Stimulated activated CD8-positive, alpha-beta memory T cell treated with anti-CD3 and anti-CD28 coated beads, Interleukin-12 subunit alpha, Interleukin-12 subunit beta, amount 100 ng/mL, for 4 hours (primary cell): ENCODE measurements at places on chromosomes 12 and 14.
A peak's percentile ranks its signal among the peaks of the same experiment; 100 is the strongest.

DNA sequence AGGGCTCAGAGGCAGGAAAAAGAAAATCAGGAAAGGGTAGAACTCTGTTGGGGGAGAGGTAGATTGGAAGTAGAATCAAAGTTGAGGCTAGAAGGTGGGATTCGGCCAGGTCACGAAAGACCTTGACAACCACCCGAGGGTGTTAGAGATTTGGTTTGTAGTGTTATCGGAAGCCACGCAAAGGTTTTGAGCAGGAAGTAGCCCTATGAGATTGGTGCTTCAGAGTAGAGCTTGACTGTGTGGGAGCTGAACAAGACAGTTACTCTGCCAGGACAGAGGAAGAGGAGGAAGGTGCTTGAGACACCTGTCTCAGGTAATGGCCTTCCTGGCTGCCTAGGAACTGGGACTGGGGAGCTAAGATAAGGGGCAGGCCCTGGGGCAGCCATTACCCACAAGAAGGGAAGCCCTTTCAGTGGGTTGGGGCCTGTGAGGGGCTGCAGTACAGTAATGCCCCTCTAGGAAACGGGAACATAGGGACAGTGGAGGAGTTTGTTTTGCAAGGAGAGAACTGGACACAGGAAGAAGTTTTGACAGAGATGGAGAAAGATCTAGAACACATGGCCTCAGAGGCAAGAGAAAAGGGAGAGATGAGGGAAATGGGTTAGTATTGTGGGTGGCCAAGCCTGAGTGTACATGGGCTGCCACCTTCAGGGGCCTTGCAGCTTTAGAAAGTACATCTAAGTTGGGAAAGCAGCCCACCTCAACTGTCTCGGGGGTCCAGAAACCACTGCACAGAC, 73.5 kb downstream of the RIN3 start:
- no peak for DNase-seq

DNA sequence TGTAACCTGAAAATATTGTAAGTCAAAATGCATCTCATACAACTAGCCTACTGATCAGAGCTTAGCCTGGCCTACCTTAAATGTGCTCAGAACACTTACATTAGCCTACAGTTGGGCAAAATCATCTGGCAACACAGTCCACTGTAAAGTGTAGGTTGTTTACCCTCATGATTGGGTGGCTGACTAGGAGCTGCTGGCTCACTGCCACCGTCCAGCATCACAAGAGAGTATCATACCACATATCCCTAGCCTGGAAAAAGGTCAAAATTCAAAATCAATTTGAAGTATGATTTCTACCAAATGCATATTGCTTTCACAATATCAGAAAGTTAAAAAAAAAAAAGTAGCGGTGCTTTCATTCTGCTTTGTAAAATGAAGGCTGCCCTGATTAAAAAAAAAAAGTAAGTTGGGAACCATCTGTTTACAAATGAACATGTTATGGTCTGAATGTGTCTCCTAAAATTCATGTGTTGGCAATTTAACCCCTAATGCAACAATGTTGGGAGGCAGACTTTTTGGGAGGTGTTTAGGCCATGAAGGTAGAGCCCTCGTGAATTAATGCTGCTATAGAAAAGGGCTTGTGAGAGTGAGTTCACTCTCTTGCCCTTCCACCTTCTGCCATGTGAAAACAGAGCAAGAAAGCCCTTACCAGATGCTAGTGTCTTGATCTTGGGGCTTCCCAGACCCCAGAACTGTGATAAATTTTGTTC, 211.8 kb downstream of the PPM1H start:
- no peak for DNase-seq

DNA sequence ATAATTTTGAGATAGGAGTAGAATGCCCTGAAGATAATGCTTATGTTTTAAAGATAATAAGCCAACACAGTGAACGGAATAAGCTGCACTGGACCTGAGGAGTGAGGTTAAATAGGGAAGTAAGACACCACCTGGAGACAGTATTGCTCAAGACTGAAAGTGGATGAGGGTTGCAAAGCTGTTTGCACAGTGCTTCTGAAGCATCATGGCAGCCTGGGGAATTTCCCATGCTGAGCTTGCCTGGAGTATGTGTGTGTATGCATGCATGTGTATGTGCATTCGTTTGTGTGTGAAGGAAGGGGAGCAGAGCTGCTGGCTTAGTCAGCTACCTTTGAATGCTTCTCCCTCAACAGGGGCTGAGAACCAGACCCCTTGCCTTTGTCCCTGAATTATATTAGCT, 35.8 kb downstream of the BHLHE41 start:
- DNase-seq: no peak

- DNase-seq: no peak
These were observed 3.0 kb upstream of the PIANP start for GRCh38 chr12:6703631-6704030.

- peak; percentile 69 for DNase-seq
These were observed 96.4 kb downstream of the SCARB1 start for GRCh38 chr12:124767066-124767821.

- no peak for DNase-seq
These were observed 6.3 kb upstream of the EVL start for GRCh38 chr14:100058777-100059437.

GRCh38 chr12:124099661-124100060, 126.6 kb downstream of the ZNF664 start:
- no peak for DNase-seq

- no peak for DNase-seq
These were observed 276.0 kb downstream of the ADGRD1 start for GRCh38 chr12:131229426-131230339.

- no peak for DNase-seq
These were observed 139.9 kb downstream of the TTC7B start for GRCh38 chr14:90676356-90676755.

DNA sequence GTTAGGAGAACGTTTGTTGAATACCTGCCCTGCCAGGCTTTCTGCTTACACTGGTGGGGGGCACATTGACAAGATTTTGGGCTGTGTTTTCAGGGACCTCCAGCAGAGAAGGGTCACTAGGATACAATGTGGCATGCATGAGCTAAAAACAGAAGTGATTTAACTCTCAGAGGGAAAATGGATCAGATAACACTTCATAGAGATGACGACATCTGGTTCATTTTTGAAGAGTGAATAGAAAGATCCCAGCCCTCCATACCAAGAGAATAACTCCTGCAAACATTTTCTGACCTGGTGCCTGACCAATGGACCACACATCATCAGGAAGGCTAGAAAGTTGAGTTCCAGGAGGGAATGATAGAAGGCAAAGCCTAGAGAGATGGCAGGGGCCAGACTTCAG, 33.7 kb downstream of the CKB start:
- DNase-seq: no peak

DNA sequence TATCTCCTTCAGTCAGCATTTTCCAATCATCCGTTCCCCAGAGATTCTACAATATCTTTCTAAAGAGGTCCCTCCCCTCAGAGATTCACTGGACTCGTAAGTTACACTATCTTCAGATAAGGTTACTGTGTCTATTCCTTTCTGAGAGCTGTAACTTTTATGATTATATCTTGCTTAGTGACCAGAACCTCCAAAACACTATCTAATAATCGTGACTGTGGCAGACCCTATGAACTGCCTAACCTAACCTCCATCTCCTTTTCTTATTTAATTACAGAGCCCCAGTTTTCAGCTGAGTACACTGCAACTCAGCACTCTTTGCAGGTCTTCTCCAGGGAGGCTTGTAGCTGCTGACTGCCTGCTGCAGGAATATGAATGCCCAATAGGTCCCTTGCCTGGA, 38.5 kb upstream of the CHGA start:
- DNase-seq: no peak

DNA sequence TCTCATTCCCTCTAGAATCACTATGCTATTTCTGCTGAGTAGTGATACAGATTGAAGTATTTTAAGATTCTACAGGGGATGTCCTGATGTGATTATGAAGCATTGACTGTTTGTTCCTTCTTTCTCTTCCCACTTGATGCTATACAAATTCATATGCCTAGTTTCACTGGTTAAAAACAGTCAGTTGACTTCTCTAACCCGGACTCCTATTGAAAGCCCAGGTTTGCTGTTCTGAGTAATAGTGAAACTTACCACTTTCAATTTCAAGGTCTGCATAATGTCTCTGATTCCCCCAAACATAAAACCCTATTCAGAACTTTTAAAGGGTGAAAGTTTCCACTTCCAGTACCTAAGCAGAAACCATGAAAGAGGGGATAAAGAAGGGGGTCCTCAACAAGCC, 117.7 kb upstream of the RPL10L start:
- no peak for DNase-seq

GRCh38 chr12:117073611-117074010, 25.6 kb downstream of the TESC start:
- no peak for DNase-seq

- DNase-seq: no peak
These were observed 129.6 kb downstream of the NCOR2 start for GRCh38 chr12:124437617-124438436.

DNA sequence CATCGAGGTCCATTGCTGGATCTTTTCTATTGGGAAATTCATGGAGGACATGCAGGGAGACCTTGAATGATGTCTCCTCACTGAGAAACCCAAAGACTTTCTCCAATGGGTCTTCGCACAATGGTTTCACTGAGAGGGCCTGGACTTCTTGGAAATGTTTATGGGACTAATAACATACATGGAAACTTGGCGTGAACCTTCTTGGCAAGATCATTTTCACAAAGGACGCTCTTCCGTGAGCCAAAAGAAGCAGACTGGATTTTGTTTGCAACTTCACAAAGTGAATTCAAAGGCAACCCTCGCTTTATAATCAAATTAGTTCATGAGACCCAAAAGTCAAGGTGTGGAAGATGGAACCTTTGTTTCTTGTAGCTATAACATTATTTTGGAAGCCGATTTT, 154.4 kb downstream of the TMEM132C start:
- no peak for DNase-seq

DNA sequence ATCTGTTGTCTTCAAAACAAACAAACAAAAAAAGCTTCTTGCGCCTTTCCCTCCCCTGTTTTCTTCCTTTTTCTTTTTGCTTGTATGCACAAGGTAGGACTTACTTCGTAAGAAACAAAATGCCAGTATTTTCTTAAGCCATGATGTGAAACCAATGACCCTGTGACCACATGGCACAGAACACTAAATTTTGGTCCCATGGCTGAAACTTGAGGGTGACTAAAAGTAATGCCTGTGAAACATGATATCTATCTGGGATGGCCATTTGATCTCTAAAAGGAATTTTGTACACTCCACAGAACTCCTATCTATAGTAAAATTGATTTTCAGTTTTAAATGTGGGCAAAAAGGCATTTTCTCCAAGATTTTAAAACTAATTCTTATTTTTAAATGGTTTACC, 63.6 kb downstream of the PAPOLA start:
- no peak for DNase-seq

DNA sequence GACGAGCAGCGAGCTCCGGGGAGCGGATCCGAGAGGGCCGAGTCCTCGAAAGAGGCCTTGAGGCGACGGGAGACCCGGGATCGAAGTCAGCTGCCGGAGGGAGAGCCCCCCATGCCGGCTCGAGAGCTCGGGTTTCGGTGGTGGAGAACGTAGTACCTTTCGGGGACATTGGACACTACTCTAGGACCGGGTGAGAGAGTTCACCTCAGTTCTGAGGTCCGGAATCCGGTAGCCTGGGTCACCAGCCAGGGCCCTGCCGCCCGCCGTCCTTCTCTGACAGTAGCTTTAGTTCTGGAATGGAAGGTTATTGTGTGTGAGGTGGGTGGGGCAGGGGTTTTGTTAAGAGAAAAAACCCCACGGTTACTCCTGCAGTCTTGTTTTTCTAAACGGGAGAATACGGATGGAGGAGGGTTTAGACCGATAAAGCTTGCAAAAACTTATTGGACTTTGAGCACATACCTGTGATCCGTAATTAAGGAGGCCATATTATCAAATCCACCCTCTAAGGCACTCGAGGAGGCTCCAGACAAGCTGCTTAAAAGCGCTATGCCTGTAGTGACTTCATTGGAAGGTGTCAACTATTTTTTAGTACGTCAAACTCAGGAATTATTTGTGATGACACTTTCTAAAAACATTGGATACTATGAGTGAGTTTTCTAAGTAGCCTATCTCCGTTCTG, 765 bp downstream of the SCYL2 start:
- DNase-seq: no peak

DNA sequence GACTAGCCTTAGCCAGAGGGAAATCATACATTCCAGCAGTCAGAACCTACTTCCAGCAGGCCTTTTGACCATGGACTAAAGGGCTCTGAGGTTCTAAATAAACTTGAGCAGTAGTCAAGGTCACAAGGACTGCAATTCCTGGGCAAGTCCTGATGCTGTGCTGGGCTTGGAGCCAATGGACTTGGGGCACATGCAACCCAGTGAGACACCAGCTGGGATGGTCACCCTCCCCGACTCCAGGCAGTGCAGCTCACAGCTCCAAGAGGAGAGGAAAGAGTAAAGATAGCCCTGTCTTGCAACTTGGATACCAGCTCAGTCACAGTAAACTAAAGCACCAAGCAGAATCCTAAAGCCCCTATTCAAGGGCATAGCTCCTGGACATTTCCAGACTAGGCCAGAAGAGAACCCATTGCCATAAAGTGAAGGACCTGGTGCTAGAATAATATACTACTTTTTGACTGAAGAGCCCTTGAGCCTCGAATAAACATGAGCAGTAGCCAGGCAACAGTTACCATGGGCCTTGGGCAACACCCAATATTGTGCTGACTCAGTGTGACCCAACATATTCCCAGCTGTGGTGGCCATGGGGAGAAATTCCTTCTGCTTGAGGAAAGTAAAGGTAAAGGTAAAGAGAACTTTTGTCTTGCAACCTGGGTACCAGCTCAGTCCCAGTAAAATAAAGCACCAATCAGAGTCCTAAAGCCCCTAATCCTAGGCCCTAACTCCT, 226.2 kb upstream of the CLEC14A start:
- DNase-seq: no peak

- DNase-seq: no peak
These were observed 26.6 kb downstream of the FAIM2 start for GRCh38 chr12:49877066-49877465.

- no peak for DNase-seq
These were observed 209.5 kb downstream of the ASCL1 start for GRCh38 chr12:103166949-103167348.

GRCh38 chr12:24600996-24601395, 347.9 kb downstream of the BCAT1 start:
- DNase-seq: no peak

GRCh38 chr12:116263844-116264243, 13.6 kb downstream of the MED13L start:
- no peak for DNase-seq
